ENCODE measurements at places on chromosomes 16 and 17.

DNA sequence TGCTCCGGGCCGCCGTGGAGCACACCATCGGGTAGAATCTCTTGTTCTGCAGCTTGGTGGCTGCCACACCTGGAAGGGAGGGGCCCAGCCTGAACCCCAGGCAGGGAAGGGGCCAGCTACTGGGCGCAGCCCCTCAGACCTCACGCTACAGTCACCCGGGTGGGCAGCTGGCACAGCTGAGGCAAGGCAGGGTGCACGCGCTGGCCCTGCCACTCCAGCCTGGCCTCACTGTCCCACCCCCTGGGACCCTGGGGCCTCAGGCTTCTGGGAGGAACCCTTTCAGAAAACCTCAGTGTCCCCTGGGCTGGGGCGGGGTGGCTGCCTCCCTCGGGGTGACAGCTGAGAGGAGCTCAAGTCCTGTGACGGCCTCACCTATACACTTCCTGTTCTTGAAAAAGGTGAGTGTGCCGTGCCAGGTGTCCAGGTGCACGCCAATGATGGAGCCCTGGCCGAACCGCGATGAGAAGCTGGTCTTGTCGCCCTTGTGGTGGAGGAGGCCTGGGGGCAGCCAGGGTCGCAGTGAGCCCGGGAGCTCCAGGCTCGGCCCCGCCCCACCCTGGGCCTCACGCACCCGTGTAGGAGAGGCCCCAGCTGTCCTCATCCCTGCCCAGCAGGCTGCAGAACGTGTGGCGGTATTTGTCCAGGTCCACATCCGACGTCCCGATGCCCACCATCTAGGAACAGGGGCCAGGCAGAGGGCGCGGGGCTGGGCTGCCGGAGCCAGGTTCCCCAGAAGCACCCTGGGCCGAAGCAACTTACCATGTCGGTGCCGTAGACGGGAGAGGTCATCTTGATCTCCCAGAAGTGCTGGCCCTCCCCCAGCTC is 4.7 kb upstream of the MRPS34 start:
- DNase-seq, result no peak

- DNase-seq, result no peak
Observed at GRCh38 chr16:6684076-6684673, 648.5 kb upstream of the RBFOX1 start.

DNA sequence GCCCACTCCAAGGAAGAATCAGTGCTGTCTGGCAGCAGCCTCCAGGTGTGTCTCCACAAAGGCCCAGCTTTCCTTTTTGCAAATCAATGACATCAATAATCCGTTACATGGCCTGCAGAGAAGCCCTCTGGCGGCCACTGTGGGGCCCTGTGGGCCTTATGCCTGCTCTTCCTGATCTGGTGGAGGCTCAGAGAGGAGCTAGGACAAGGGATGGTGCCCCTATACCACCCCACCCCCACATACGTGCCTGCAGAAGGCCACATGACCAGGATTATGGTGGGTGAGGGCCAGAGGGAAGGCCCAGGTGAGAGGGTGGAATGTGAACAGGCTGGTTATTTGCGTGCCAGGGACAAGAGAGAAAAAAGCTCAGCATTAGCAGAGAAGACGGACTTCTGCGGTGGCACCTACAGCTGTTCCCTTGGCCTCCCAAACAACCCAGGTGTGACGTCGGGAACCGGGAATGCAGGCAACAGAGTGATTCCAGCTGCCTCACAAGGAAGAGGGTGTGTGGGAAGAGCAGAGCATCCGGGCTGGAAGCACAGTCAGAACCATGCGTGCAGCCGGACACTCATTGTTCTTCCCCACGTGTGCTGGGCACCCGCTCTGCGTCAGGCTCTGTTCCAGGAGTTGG is 22.5 kb downstream of the EIF4A3 start:
- no peak for DNase-seq

- no peak for DNase-seq
Observed at GRCh38 chr16:86899757-86900156, 321.4 kb downstream of the FOXL1 start.

- DNase-seq, result peak; percentile 3
Observed at GRCh38 chr17:879546-880442, 97.6 kb downstream of the MRM3 start.

DNA sequence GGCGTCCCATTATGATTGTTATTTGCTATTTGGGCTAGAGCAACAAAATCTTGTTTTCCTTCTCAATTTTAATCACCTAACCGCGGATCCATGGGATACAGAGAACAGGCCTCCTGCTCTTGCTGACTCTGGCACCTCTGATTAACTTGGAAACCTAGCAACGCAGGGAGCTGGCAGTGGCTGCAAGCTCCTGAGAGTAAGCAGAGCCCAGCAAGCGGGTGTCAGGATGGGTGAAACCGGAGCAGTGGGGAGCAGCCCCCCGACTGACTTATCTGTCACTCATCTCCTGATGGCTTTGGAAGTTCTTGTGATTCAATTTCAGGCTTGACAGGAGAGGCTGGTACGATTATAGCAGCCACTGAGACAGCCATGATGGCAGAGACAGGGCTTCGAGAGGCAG is 45.5 kb upstream of the CDC42EP4 start:
- DNase-seq, result no peak

- DNase-seq, result no peak
Observed at GRCh38 chr16:15033309-15033707, 22.6 kb downstream of the NTAN1 start.

- no peak for DNase-seq
Observed at GRCh38 chr17:3815925-3816324, 14.9 kb upstream of the ITGAE start.

GRCh38 chr17:67076290-67076689 is 31.9 kb downstream of the CACNG1 start:
- DNase-seq, result no peak

DNA sequence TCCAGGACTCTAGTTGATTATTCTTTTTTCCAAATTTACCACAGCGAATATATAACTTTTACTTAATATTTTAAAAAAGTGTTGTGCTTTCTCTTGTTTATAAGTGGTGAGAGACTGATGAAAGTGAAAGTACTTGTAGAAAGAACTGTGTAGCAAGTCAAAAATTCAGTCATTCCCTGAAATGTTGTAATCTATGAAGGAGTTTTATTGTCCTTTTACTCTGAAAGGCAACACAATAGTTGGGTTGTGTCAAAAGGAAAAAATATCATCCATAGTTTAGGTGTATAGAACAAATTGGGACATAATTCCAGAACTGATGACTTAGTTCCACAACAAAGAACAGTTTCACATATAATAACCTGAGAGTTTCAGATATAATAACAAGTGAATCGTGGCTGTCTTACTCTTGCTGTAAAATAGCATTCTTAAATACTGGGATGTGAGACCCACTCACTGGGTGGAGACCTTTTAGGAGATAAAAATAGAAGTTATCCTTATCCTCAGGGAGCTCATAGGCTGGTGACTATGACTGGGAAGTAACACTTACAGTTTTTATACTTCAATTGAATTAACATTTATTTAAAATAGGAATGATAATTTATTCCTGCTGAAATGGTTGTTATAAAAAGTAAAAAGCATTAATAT is 20.6 kb downstream of the CYB5B start:
- no peak for DNase-seq

DNA sequence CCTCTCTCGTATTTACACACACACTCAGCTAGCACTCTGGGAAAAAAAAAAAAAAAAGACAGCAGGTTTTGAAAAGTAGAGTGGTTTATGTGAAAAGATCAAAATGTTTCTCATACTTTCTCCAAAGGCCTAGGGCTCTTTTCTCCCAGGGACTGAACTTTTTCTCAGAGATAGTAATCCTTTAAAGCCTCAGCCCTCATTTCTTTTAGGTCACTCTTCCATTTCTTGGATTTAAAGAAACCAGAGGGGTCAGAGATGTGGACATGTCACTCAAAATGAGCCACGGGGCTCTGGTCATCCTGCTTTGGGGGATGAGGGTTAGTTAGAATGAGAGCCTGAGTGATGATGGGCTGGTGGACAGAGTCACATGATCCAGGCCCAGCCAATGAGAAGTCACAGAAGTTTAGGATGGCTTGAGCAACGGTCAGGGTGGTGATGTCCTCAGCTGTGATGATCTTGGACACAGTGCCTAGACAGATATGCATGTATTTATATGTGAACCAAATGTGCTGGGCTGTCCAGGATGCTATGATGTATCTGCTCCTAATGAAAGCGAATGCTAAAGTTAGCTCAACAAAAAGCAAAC is 33.7 kb upstream of the AXIN2 start:
- no peak for DNase-seq

DNA sequence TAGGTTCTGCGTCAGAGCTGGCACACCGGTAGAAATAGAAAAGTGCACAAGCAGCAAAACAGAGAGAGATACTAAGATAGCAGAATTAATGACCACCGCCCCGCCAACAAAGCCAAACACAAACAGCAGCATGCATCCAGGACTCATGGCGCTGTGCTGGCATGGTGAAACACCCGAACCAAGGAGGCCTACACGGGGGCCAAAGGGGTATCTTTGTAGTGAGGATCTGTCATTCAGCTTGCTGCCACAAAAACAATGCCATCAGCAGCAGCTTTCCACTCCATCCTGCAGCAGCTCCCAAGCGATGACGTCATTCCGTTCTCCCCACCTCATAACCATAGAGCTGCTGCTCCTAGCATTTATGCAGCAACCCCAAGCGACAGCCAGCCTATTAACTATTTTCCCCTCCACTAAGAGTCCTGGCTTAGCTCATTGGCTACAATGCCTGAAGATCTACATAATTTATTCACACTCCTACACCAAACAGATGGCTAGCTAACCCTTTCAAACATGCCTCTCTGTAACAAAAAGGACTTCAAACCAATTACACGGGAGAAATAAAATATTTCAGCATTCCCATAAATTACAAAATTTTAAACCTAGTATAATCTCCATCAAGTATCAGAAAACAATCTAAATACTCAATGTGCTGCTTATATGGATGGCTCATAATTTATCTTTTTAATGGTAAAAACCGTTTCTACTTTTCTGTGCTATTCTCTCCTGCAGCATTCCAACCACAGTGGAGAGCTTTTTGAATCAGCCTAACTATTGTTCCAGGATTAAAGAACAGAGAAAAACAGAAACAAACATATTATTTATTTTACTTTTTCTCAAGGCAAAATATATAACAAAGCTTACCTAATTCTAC is 73.9 kb downstream of the SPAG9 start:
- DNase-seq, result no peak

DNA sequence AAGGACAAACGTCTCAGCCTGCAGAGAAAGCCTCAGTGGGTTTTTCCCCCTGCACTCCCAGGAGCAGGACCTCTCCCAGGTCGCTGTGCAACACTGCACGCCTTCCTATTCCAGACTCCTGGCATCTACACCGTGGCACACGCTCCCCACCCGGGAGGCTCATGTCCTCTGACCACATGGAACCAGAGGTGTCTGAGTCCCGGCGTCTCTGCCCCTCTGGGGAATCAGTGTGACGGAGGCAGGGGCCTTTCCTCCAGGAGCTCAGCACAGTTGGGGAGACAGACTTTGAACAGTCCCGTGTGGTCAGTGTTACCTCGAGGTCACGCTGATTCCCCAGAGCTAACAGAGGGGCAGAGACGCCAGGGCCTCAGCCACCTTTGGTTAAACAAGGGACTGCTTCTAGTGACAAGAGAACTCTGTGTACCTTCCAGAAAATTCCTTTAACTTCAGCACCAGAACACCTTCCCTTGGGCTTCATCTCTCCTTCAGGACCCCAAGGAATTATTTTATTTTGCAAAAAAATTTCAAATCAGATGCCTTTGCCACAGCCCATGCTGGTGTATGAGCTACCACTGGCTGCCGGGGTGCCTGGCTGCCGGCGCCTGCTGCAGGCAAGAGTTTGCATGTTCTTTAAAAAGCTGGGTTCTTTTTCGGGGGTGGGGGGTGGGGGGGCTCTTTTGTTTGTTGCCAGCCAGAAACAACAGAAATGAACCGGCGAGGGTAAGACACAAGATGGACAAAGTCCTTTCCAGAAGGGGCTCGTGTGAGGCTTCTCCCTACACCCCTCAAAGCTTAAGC is 6.6 kb downstream of the CANT1 start:
- DNase-seq, result no peak

- DNase-seq, result no peak
Observed at GRCh38 chr16:85258166-85258565, 145.9 kb upstream of the CIBAR2 start.

Measured in stimulated activated CD8-positive, alpha-beta memory T cell treated with anti-CD3 and anti-CD28 coated beads, Interleukin-4, amount 100 ng/mL, for 4 hours (primary cell).